ENCODE measurements at places on chromosomes 16 and 17.

GRCh38 chr17:42389135-42389417 lies 834 bp upstream of the STAT3 start:
- no peak for DNase-seq

DNA sequence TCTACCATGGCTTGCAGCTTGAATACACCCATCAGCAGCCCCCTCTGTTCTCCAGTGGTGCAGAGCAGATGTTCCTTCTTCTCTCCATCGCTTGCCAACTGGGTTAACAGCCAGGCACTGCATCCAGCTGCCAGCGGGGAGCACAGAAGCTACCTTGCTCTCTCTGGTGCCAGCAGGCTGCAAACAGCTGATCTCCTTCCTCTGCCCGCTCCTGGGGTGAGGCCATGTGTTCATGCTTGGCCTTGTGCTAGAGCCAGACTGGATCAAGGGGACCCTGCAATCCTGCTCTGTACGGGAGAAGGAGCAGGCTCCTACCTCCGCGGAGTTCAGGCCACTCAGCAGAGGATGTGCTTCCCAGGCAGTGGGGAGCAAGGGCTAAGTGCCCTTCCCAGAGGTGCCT lies 24.1 kb upstream of the ENGASE start:
- DNase-seq: no peak

DNA sequence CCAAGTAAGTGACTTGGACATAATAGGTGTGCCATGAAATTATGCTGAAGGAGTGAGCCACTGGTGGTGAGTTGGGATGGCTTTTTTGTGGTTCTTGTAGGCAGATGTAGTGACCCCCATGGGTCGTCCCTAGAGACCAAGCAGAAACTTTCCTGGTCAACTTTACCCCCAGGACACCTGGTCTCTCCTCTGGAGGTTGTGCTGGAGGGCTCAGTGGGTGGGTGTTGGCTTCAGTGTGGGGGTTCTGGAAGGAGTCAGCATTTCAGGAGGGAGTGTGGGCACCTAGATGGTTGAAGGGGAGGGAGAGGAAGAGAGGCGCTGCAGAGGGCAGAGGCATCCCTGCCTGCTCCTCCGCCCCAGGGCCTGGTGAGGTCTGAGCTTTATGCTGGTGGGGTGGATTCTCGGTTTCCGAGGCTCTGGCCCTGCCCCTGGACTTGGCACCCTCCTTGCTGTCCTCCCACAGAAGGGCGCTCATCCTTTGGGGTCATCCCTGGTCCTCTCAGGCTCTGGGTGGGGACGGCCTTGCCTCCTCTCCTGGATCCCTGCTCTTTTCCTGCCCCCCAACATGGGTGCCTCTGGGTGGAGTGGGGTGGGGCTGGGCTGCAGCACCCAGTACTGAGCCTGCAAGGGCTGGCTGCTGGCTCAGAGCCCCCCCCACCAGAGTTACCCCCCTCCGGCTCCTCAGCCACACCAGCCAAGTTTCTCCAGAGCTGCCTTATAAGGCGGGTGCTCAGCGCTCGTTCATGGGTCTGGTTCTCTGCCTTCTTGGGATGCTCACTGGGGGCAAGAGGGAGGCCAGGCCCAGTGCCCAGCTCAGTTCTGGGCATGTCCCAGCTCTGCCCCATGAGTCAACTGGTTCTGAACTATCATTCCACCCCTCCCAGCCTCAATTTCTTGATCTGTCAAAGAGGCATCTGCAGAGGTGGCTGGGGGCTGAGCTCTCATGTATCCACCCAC lies 266.8 kb downstream of the SEC14L1 start:
- no peak for DNase-seq

DNA sequence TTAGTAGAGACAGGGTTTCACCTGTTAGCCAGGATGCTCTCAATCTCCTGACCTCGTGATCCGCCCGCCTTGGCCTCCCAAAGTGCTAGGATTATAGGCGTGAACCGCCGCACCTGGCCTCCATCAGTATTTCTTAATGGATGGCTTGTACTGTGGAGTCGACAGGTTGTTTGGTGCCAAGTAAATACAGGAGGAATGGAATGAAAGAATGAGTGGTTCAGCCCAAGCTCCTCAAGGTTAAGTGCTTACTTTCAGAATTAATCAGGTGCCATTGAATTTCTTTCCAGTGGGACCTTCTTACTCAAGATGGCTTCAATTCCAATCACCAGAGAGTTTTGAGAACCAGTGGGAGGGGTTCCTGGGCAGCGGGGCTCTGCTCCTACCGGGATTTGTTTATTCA lies 25.0 kb downstream of the ALOX15 start:
- no peak for DNase-seq

GRCh38 chr17:17057057-17057551 lies 14.8 kb downstream of the MPRIP start:
- DNase-seq: no peak

- DNase-seq: peak; percentile 30
Measured at GRCh38 chr16:84040823-84041820, 1.5 kb downstream of the SLC38A8 start.

DNA sequence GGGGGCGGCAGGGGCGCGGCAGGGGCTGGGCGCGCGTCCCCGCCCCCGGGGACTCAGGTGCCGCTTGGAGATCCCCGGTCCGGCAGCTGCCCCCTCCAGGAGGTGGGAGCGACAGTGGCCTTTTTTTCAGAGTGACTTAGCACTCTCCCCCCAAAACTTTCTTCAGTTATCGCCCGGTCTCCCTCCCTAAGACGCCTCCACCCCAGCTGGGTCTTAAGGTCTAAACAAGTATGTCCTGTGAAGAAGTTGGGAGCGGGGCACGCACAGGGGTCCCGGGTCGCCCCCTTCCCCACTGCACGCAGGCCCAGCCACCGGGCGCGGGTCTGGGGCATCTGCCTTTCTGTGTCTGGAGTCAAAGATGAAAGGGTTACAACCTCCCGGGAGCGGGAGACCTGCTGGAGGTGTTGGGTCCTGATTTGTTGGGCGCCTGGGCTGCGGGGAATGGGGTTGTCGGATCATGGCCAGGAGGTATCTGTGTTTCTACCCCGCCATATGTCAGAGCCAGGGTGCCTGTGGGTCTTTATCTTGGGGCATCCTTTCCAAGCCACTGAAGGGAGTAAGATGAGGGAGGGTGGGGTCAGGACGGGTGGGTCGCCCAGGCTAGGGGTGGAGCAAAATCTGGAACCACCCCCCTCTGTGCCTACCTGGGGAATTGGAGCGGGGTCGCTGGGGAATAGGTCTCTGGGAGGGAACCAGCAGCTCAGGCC lies 757 bp downstream of the FMNL1 start:
- no peak for DNase-seq

GRCh38 chr16:86893506-86893905 lies 315.2 kb downstream of the FOXL1 start:
- no peak for DNase-seq

GRCh38 chr17:1038459-1039122 lies 41.7 kb downstream of the TIMM22 start:
- no peak for DNase-seq

DNA sequence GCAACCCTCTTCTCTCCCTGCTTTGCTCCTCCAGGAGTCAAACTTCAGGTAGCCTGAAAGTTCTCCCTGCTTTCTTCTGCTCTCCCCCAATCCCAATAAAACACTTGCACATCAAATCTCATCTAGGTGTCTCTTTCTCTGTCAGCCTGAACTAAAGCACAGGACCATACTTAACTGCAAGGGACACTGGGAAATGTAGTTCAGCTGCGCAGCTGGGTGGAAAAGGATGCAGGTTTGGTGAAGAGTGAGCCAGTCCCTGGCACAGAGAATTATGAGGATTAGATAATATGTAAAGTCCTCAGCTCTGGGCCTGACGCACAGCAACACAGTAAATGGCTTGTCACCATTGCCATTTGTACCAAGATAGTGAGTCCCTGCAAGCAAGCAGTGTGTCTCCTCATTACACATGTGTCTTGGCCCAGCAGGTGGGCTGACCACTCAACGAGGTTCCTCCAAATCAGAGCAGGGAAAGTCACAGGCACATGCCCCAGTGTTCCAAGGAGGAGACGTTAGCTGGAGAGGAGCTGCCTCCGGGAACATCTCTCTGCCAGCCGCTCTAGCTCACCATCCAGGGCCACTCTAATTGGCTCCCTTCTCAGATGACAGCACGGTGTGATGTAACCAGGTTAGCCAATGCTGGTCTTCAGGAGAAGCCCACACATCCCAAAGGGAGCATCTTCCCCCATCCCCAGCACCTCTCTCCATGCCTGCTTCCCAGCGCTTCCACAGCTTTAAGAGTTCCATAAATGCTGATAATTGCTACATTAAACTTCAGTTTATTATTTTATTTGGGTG lies 29.7 kb upstream of the IRX3 start:
- DNase-seq: no peak

DNA sequence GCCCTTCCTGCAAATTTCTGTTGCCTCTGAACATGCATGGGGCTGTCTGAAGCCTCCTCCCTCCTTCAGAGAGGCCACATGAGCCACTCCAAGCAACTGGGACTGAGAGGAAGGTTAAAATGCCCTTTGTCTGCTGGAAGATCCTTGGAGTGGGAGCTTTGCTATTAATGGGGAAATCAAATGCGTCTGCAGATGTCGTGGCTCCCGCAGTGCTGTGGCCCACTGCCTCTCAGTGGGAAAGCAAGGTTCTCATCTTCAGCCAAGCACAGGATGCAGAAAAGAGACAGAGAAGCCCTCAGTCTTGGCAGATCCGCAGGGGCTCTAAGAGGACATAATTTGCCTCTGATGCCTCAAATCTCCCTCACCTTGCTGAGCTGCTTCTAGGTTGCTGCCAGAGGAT lies 34.8 kb downstream of the PEMT start:
- no peak for DNase-seq

- no peak for DNase-seq
Measured at GRCh38 chr17:61492759-61493526, 40.7 kb downstream of the TBX4 start.

DNA sequence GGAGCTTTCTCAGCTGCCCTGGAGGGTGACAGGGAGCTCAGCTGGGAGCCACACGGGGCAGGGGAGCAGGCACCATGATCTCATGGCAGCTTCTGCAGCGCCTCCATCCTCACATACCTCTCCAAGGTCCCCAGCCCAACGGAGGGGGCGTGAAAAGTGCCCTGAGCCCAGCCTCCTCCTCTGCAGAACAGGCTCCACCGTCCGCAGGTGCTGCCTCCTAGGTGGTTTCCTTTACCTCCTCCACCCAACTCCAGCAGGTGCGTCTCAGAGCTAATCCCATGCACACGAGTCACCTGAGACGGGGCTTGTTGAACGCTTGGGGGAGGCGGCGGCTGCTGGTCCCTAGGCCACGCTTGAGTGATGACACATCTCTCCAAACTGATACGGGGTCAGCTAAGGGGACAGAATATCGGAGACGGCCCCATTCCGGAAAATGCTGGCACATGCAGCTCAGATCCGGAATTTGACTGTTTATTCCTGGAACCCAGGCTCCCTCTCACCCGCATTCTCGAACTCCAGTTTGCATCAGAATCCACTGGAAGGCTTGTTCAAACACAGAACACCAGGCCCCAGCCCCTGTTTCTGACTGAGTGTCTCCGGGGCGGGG lies 387 bp upstream of the SLC38A8 start:
- DNase-seq: peak; percentile 38

GRCh38 chr17:43888548-43888947 lies 18.8 kb downstream of the MPP2 start:
- DNase-seq: no peak

- DNase-seq: no peak
Measured at GRCh38 chr17:859061-859823, 77.1 kb downstream of the MRM3 start.

GRCh38 chr17:81091154-81091553 lies 56.2 kb downstream of the BAIAP2 start:
- no peak for DNase-seq

GRCh38 chr17:79646721-79647455 lies 36.0 kb upstream of the RBFOX3 start:
- DNase-seq: no peak

- no peak for DNase-seq
Measured at GRCh38 chr17:68390888-68391545, 66.3 kb downstream of the WIPI1 start.

DNA sequence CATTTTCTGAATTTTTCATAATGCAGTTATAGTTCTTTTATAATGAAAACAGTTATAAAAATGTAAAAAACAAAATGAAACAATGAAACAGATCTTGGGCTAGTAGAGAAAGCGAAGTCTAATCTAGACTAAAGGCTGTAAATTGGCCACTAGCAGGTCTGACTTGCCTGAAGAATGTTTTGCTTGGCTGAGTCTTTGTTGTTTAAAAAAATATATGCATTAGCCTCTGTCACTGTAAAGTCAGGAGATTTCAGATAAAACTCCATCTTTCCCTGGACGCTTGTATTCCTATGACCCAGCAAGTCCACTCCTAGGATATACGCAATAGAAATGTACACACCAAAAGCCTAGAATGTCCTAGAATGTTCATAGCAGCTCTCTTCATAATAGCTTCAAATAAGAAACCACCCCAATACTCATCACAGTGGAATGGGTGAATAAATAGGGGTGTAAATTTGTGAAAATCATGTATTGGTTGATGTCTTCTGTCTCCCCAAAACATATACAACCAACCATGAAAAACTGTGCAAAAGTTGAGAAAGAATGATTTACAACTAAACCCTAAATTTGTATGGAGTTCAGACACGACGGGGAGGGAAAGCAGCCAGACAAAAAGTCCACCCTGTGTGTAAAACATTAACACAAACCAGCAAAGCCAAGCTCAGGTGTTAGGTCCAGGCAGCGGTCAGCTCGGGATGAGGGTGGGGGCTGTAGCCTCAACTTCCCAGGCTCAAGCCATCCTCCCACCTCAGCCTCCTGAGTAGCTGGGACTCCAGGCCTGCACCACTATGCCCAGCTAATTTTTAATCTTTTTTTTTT lies 37.7 kb upstream of the MEAK7 start:
- DNase-seq: no peak

- DNase-seq: no peak
Measured at GRCh38 chr17:27351759-27352158, 57.8 kb downstream of the WSB1 start.

DNA sequence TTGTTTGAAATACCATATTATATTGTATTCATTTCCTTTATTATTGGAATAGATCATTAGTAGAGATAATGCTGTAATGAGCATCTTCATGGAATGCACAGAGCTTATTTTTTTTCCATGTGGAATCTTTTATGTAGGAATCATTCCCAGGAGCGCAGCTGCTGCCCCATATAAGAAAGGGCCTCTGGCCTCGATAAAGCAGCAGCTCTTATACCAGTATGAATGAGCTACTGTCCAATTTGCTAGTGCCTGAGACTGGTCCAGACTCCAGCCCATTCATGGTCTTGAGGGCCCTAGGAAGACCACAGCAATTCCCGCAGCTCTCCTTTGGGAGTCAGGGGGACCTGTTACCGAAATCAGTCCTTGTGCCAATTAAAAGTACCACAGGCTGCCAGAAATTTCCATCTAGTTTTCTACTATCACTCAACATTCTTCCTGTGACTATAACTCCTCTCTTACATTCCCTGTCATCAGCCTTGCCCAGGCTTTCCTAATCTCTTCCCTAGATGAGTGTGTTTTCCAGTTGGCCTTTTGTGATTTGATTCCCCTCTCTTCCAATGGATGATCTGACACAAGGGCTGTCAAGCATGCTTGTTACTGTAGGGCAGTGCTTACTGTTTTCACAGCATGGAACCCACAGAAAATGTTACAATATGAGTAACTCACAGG lies 1.9 kb downstream of the ZNF843 start:
- DNase-seq: no peak
